OCI-LY7 (cell line): ENCODE measurements at places on chromosomes 16 and 17.
A peak's percentile ranks its signal among the peaks of the same experiment; 100 is the strongest.

DNA sequence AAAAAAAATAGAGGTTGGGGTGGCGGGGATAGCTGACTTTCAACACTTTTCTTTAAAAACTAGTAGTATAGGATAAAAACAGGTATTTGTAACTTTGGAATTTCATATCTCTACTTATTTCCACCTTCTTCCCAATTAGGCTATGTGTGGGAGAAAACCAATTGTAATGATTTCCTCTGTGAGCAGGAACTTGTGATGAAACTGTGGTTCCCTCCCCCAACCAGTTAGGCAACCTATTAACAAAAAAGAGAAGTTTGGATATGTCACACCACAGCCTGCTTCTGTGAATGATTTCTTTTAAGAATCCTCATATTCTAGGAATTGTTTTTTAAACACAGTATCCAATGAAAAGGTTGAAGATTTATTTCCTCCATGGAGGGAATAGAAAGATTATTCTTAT, 1.9 kb downstream of the IGSF6 start:
- DNase-seq = no peak

- DNase-seq = peak; percentile 77
Measured at GRCh38 chr17:35969558-35970380, 11.5 kb downstream of the CCL16 start.

DNA sequence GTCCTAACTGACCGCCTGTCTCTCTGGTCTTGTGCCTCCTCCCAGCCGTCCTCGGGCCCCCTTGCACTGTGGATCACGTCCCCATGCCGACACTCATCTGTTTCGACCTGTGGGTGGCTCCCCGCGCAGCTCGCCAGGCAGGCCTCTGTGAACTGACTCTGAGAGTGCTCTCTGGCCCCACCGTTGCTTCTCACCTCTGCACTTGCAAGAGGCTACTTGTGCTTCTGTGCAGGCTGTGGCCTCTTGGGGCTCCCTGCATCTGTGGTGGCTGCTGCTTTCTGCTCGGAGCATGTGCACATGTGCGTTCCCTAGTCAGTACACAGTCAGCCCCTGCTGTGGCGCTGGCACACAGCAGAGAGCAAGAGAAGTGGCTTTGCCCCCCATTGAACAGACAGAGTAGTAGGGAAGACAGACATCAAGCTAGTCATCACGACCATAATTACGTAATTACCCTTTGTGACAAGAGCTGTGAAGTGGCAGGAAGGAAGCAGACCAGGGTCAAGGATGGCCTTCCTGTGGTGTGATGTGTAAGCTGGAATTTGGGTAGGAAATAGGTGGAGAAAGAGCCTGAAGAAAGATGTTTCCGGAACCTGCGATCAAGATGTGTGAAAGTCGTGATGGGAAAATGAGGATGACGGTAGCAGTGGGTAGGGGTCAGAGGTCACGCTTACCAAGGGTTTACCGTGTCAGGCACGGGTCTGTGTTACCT, 256.0 kb upstream of the CACNG5 start:
- DNase-seq = no peak

- DNase-seq = no peak
Measured at GRCh38 chr17:61538480-61538879, 52.5 kb downstream of the NACA2 start.

- DNase-seq = no peak
Measured at GRCh38 chr17:81436294-81436849, 41.1 kb downstream of the BAHCC1 start.

GRCh38 chr16:704552-705380, 835 bp downstream of the FBXL16 start:
- DNase-seq = no peak

DNA sequence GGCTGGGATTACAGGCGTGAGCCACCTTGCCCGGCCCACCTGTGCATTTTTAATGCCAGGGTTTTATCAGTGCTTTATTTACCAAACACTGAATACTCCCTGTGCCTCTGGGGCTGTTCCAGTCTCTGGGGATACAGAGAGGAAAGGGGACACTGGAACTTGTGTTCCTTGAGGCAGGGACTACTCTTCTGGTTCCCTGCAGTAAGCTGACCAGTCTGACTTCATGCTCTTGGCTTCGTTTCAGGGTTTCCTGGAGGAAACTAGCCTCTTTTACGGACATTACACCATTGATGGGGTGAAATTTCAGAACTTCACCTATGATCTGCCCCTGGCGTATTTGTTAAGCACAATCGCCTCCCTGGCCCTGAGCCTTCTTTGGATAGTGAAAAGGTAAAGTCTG, 37.4 kb upstream of the COQ7 start:
- DNase-seq = no peak

DNA sequence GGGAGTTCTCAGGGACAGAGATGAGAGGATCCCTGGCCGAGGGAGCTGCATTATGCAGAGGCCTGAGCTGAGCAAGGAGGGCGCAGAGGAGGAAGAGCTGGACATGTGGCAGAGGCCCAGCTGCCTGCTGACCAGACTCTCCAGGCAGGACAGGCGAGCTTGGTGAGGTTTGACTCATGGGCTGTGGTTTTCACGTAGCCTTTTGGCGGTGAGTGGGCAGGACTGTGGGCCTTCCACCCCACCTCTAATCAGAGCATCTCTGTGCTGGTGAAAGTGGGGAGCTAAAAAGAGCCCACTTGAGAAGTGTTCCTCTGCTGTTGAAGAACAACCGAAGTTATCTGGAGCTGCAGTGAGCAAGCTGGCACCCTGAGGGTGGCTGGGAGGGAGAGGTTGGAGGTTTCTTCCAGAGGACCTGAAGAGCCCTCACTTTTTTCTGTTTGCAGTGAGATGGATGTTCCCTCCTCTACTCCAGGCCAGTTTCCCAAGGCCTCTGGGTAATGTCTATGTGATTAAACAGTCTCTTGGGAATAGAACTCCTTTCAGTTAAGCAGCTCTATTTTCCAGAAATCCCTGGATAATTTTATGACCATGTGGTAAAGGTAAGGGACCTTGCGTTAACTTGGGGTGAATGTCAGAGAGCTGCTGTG, 11.9 kb downstream of the EPN2 start:
- DNase-seq = no peak

DNA sequence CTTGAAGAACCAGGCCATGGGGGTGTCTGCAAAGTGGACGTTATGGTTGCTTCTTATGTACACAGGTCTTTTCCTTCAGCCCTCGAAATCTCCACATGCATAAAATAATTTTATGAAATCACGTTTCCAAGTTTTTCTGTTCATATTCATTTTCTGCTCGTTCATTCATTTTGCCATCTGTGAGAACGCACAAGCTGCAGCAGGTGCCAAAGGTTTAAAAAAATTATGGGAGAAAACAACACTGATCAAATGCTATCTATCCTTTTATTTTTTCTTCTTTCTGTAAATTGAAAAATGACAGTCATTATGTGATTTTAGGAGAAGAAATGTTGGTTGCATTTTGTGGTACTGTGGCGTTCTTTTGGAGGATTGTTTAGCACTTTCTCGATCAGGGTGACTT, 15.5 kb downstream of the SPACA3 start:
- no peak for DNase-seq

DNA sequence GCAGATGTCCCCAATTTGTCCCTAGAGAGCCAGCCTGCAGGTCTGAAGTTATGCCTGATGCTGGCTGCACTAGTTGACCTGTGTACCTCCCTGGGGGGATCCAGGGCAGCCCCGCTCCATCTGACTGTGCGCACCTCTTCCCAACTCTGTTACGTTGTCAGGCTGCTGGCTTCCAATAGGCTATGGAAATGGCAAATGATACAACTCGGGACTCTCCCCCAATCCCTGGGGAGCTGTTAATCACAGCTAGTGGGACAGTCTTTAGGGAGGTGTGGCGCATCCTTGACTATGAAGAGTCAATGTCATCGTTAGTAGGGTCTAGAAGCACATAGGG, 30.1 kb downstream of the GPRC5B start:
- DNase-seq = no peak

GRCh38 chr17:19933628-19934027, 44.0 kb downstream of the AKAP10 start:
- no peak for DNase-seq

DNA sequence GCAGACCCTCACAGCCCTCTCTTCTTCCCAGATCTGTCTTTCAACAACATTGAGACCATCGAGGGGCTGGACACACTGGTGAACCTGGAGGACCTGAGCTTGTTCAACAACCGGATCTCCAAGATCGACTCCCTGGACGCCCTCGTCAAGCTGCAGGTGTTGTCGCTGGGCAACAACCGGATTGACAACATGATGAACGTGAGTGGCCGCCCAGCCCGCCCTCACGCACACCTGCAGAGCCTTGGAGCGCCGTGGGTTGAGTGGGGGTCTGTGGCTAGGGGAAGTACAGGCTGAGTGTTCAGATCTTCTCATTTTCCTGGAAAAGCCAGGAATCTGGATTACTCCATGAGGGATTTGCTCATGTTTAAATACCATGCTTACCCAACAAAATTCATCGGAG, 15.2 kb downstream of the DRC3 start:
- no peak for DNase-seq

- DNase-seq = no peak
Measured at GRCh38 chr16:75227361-75228142, 8.8 kb downstream of the CTRB1 start.

- no peak for DNase-seq
Measured at GRCh38 chr17:5800646-5801045, 216.3 kb upstream of the NLRP1 start.

DNA sequence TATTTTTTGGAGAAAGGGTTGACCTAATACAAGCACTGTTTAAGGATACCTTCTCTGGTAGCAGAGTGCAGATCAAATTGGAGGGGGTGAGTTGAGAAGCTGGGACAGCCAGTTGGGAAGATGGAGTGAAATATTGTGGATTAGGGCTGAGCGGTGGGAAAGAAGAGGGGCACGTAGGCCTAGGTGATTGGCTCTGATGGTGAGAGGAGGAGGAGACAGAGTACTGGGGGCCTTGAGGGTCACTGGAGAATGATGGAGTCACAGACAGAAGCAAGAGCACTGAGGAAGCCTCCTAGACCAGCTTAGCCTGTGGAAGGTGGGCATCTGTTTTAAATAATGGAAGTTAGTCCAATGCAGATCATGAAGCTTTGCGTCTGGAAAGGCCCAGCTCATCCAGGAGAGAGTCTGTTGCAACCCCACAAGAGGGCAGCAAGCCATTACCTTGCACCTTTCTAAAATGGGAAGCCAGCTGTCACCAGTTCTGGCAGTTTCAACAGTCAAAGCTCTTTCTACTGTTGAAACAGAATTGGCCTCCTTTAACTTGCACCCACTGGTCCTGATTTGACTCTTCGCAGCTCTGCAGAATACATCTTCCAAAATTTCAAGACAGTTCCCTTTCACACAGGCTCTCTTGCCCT, 11.8 kb downstream of the SLC9A5 start:
- peak; percentile 77 for DNase-seq

DNA sequence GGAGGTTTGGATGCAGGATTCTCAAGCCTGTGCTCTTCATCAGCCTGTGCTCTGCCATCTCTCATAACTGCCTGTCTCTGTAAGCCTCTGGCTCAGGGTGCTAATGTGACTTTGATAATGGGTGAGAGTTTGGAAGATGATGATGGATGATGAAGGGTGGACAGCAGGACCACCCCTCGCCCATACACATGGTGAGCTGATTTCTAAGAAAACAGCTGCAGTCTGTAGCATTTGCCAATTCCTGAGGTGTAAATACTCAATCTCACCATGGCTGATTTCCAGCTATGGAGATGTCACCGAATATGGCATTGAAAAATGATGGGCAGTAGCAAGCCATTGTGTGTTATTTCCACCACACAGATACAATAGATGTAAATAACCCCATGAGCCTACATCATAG, 74.2 kb downstream of the ARSG start:
- DNase-seq = no peak

DNA sequence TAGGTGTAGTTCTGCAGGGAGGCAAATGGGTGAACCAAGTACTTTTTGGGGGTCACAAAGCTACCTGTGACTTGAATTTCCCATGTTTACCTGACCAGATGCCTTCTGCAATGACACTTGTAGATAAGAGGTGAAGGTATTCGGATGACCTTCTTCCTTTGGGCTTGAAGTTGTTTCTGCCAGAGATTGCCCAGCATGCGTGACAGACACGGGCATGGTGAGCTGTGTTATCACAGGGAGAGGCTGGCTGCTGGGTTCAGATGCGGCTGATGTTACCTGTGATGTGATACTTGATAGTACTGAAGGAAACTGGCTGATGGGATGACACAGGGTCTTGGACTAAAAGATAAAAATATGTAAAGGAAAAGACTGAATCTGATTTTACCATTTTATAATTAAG, 14.1 kb downstream of the PKD1L3 start:
- no peak for DNase-seq

DNA sequence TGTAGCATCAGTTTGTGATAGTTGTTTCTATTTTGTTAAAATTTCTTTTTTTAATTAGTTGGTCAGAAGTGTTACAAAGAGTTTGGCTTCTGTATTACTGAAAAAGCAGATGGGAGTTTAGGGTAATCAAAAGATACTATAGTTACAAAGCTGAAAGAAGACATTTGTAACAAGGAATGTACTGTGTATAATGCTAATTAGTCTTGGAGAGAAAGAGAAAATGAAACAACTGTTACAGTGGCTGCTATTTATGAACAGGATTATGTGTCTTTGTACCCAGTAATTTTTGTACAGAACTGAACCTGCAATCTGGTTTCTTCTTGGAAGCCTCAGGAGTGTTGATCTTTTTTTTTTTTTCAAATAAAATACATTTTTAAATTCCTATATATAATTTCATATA, 14.3 kb downstream of the GDPD1 start:
- no peak for DNase-seq

DNA sequence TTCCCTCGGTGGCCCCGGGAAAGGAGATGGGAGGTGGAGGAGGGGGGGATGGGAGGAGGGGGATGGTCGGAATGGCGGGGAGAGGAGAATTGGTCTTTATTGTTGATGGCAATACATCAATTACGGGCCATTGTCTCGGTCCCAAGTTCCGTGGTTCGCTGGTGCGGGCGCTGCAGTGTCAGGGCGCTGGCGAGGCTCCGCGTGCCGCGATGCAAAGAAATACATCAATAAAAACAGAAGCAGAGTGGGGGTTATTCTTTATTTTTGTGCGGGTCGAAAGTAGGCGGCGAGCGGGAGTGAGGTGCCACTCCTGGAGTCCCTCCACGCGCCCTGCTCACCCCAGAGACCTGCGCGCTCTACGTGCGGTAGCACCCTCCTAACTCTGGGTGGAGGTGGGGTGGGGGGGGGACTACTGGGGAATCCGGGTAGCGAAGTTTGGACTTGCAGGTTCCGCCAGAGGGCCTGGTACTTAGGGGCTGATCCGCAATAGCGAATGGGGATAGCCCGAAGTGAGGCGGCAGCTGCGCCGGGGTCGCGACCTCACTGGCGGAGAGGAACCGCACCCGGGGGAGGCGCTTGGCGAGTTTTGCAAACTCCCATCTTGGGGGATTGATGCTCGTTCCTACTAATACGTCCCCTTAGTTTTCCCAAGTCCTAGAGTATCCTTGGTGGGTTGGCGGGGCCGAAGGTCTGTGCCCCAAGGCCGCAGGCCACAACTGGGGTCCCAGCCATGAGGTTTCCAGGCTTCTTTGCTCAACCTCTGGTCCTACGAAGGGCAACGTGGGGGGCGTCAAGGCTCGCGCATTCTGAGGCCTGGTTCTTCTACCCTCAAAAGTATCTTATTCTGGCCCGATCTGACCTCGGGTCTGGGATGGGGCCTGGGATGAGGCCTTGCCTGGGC, 3.5 kb upstream of the SALL1 start:
- no peak for DNase-seq

GRCh38 chr17:28969706-28970393, 18.5 kb upstream of the PHF12 start:
- DNase-seq = no peak
